GM04503 (cell line): ENCODE measurements at places on chromosomes 3 and 15.

GRCh38 chr15:22861161-22861560 is 22.7 kb downstream of the NIPA2 start:
- no peak for DNase-seq

GRCh38 chr3:132925256-132925930 is 112.8 kb upstream of the TMEM108 start:
- no peak for DNase-seq

DNA sequence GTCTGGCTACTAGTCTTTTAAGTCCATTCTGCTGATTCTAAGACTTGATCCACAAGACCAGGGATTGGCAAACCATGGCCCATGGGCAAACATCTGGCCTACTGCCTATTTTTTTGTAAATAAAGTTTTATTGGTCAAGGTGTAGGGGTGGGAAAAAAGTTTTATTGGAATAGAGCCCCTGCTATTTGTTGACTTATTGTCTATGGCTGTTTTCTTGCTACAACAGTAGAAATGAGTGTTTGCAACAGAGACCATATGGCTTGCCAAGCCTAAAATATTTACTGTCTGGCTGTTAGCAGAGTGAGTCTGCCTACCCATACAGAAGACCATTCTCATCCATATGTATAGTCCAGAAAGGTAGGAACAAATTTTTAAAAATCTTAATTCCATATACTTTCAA is 106.4 kb downstream of the PTPRG start:
- DNase-seq, result no peak

DNA sequence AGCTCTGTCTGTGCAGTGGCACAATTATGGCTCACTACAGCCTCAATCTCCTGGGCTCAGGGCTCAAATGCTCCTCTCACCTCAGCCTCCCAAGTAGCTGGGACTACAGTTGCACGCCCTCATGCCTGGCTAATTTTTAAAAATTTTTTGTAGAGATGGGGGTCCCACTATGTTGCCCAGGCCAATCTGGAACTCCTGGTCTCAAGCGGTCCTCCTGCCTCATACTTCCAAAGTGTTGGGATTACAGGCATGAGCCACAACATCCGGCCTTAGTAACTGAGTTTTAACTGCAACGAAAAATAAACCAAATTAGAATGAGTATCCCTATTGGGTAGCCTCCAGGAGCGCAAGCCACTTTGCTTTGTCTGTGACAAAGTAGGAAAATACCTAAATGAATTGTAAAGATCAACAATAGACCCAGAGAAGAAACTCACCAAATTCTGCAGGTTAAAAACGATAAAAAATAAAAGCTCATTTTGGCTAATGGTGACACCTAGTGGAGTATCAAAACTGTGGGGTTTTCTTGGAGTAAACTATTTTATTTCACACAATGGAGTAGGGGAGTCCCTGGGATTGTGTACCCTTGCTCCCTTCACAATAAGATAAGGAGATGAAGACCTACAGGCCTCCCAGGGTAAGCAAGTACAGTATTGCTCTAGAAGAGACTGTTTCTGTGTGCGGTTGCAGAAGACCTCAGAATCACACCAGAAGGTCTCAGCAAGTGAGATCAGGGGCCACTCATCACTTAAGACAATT is 21.0 kb upstream of the CA12 start:
- DNase-seq, result no peak

DNA sequence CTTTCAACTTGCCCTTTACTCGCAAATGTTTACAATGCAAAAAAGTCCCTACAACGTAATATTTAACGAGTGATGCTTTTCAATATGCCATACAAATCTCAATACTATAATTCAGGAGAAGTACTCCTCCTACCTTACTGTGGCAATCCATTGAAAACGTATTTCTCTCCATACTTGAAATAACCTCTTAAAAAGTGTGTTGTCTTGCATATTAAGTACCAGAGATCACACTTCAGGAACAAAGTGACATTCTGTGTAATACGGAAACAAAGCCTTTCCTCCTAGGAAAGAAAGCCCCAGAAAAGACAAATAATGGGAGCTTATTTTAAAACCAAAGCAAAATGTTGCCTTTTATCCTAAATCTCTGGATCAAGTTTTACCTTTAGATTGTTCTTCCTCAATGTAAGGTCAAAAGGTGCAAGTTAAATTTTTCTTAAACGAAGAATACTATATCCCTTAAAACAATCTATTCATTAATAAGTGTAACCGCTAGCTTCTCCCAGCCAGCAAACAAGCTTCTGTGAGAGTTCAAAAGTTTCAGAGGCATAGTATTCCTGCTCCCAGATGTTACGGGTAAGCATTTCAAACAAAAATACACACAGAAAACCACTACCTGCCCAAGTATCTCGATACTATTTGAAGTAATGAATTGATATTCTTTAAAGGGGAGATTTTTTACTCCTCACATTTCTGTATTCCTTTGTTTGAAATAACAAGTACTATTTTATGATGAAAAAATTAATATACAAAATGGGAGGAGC is 1.7 kb downstream of the TJP1 start:
- no peak for DNase-seq

- peak; percentile 5 for DNase-seq
Measured at GRCh38 chr15:37586976-37587375, 347.5 kb upstream of the TMCO5A start.

DNA sequence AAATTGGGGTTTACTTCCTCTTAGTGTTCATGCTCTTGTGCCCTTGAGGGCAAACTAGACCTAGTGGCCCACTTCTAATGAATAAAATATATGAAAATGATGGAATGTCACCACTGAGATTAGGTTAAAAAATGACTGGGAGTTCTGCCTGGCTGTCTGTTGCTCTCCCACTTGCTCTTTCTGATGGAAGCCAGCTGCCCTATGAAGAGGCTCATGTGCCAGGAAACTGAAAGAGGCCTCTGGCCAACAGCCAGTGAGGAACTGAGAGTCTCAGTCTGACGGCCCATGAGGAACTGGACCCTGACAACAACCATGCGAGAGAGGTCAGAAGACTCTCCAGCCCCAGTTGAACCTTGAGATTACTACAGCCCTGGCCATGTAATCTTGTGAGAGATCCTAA is 107.1 kb upstream of the FHIT start:
- DNase-seq, result no peak

GRCh38 chr3:138881233-138881632 is 46.5 kb upstream of the PIK3CB start:
- no peak for DNase-seq

DNA sequence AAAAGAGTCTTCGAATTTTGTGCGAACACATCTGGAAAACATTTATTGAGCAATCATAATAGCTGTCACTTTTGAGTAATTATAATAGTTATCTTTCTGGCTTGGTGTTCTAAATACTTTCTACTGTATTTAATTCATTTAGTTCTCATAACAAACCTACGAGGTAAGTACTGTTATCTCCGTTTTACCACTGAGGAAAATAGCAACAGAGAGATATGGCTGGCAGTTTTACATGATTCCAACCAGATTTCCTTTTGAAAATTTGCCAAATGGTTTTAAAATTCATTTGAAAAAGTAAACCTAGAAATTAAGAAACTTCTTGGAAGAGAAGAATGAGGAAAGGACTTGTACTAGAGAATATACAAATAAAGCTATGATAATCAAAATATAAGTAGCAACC is 37.3 kb upstream of the MGA start:
- DNase-seq, result no peak

- DNase-seq, result no peak
Measured at GRCh38 chr3:149449182-149449581, 25.3 kb upstream of the TM4SF4 start.

DNA sequence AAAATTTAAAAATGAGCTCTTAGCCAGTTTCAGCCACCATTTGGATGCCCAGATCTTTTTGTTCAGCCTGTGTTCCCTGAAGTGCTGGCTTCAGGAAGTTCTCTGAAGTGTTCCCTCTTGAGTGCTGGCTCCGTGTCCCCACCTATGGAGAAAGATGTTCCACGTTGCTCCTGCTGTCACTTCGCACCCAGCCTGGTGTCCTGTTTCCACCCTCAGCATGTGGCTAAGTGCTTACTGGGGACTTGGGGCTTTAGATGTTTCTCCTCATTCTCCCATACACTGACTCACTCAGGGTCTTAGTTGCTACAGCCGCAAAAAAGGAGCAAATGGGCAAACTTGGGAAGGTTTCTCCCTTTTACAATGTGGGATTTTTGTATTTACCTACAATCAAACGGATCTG is 16.6 kb downstream of the CHCHD6 start:
- DNase-seq, result no peak

DNA sequence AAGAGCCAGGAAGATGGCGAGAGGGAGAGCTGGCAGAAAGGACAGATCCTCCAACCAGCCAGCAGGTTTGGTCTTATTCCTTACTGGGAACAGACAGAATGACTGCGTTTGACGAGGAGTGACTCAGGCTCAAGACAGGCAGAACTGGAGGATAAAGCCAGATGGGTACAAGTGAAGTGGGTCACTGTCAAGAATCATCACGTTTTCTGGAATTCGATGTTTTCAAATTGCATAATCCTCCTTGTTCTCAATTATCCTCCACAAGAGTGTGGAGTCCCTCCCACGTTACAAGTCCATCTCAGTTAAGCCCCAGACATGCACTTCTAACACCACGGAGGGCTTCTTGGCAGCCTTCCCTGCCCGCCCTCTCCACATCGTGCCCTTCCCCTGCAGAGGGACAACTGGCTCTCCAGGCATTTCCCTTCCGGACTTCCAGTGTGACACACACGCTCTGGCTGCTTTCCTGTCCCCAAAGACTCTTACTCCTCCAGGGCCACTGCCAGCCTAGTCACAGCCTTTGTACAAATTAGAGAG is 183.1 kb downstream of the CHST2 start:
- DNase-seq, result peak; percentile 91

- no peak for DNase-seq
Measured at GRCh38 chr3:46903341-46904302, 26.1 kb downstream of the PTH1R start.

- DNase-seq, result no peak
Measured at GRCh38 chr15:80620931-80621330, 74.2 kb upstream of the ABHD17C start.

DNA sequence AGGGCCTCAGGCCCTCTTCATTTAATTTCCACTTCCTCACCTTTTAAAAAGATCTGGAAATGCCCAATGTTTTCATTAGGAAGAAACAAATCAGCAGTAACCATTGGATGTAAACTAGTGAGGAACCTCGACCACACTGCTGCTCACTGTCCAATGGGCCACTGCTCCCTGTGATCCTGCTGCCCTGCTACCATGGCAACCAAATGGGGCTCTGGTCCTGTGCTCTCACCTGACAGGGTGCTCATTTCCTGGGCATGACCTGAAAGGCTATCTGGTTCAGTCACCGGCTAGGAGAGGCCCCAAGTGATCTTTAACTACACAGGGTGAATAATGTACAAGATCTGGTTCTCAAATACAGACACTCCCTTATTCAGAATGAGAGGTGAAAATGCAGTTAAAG is 54.6 kb downstream of the ARHGEF3 start:
- no peak for DNase-seq

GRCh38 chr3:43185983-43186314 is 80.1 kb upstream of the POMGNT2 start:
- no peak for DNase-seq

DNA sequence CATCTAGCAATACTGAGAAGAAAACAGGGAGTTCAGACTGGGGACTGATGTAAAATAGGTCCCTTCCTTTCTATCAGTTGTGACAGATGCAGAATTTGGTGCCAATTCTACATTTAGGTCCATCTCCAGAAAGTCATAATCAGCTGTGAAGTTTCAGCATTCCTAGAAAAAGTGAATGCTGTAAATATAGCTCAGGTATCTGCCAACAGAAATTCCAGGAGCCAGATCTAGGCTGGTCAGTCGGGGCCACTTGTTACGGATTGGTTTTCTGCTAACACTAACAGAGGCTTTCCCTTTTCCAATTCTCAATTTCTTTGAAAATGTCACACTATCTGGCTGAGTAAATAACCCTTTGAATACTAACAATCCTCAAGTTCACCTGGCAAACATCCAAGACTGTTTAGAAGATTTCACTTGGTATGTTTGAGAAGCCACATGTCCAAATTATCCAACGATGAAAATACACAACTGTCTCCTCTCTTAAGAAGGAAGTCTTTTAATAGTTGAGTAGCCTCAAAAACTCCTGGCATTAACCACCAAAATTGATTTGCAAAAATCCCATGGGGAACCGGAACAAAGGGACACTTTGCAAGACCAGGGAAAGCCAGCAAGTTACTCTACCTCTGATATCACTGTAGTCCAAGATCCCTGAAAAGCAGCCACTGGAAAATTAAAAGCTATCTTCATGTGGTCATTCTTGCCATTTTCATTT is 222.3 kb downstream of the ZMAT3 start:
- DNase-seq, result no peak

- no peak for DNase-seq
Measured at GRCh38 chr3:65060904-65061303, 373.1 kb upstream of the ADAMTS9 start.

DNA sequence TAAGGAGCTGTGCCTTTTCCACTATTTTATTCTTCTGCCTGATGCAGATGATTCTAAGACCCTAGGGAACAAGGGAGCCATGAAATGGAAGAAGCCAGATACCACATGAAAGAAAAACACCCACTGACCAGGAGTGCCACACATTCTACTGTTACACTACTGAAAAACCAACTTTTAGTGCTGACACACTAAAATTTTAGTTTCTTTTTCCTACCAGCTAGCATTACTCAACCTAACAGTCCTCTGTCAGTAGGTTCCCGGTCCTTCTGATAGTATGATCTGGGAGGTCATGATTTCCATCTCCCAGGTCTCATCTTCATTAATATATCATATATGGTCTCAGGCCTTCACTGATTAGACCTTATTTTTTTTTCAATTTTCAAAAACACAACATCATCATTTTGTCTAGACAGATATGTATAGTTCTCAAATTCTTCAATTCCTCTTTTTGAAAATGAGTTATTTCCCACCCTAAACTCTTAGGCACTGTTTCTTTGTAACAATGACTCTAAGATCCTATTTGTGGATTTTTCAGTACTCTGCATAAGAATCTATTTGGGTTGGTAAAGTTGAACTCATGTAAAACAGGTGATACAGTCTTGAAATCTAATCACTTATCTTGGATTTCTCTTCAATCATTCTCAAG is 321.8 kb downstream of the CTNNB1 start:
- DNase-seq, result no peak

DNA sequence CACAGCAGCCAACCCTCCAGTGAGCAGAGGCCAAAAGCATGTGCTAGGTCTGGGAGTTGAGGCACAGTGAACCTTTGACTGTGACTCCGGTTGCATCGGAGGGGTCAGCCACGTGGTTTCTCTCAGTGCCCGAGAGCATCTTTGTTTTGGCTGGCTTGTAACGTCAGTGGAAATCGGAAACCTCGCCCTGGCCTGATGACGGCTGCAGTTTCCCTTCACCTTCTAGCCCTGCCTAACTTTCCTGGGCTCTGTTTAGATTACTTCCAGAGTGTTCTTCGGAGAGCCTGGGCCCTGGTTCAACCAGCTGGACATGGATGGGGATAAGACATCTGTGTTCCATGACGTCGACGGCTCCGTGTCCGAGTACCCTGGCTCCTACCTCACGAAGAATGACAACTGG is 56.6 kb downstream of the MESD start:
- DNase-seq, result no peak

DNA sequence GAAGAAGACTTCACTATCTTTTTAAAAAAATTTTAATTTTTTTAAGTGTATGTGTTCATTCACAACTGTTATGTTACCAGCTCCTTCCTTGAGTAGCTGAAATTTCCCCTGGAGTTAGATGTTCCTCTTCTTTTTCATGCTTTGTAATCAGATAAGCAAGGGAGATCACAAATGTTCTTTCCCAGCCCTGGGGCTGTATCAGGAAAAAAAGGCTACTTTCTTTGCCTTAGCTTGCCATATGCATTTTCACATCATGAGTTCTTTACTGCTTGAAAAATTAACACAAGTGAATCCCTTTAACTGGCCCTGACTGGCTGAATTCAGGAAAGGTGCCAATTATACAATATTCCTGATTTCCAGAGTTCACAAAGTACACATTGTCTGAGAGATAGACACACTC is 353.2 kb upstream of the ATP11B start:
- DNase-seq, result no peak
